HFFc6 (cell line): ENCODE measurements at places on chromosomes 1 and 21.

DNA sequence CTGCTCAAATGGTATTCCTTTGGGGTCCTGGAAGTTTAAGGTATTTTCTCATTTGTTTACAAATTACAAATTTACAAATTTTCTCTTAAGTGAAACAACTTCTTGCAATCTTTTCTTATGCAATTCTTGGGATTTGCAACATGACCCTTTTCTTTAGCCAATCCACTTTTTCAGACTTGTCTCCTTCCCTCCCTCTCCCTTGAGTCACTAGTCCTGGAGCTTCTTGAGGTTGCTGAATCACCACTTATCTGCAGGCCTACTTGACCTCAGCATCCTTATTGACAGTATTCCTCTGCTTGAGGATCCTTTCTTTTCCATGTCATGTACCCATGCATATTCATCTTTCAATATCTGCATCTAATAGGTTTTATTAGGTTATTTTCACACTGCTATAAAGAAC, 302.8 kb upstream of the ADAMTS5 start:
- DNase-seq, result peak; percentile 86

GRCh38 chr1:68280286-68280685, 48.0 kb upstream of the WLS start:
- DNase-seq, result no peak

GRCh38 chr21:45844181-45844580, 137.4 kb upstream of the COL6A1 start:
- DNase-seq, result no peak

DNA sequence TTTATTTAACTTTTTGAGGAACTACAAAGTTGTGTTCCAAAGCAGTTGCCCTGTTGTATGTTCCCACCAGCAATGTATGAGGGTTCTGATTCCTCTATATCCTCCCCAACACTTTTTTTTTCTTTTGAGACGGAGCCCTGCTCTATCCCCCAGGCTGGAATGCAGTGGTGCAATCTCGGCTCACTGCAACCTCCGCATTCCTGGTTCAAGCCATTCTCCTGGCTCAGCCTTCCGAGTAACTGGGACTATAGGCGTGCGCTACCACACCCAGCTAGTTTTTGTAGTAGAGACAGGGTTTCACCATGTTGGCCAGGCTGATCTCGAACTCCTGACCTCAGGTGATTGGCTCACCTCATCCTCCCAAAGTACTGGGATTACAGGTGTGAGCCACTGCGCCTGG, 60.4 kb upstream of the ENAH start:
- no peak for DNase-seq

GRCh38 chr1:218498056-218498938, 153.2 kb downstream of the TGFB2 start:
- peak; percentile 84 for DNase-seq

DNA sequence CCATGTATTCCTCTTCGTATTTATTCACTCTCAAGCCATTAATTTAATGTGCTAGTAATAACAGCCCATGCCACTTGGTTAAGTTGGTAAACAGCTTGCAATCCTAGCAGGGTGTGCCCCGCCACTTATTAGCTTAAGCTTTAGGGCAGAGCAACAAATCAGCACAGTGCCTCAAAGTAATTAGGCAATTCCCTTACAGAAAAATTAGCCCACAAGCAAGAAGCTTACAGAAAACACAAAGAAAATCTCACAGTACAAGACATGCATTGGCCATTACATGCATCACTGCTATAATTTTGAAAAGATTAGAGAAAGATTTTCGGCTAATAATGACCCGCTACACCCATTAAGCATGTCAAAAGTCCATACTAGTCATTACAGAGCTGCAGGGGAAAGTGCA, 47.6 kb downstream of the TGFB2 start:
- no peak for DNase-seq

DNA sequence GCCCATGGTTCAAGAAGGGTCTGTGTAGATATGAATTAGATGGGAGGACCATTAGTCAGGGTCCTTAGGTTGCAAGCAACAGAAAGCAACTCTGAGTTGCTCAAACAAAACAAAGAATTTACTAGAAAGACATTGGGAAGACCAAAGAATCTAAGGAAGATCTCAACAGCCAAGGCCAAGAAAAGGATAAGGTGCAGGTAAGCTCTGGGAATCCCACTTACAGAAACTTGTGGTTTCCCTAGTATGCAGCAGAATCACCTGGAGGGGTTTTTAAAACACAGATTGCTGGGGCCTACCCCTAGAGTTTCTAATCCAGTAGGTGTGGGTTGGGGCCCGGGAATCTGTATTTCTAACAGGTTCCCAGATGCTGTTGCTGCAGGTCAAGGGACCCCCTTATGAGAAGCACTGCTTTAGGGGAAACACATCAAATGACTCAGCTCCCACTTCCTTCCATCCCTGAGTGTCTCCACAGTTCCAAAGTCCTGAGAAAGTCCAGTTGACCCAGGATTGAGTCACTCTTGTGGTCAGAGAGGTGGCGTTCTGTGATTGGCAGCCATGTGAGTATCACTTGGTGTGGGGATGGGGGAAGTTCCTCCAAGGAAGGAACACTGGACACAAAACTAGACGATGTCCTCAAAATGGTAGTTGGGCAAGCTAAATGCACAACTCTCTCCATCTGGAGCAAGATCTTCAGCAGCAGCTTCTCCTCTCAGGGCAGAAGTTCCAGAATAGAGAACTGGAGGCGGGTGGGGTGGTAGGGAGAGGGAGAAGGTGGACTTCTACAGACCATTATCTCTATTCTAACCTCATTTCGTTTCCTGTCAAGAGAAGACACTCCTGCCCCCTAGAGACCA, 24.2 kb upstream of the EYA3 start:
- DNase-seq, result peak; percentile 89

DNA sequence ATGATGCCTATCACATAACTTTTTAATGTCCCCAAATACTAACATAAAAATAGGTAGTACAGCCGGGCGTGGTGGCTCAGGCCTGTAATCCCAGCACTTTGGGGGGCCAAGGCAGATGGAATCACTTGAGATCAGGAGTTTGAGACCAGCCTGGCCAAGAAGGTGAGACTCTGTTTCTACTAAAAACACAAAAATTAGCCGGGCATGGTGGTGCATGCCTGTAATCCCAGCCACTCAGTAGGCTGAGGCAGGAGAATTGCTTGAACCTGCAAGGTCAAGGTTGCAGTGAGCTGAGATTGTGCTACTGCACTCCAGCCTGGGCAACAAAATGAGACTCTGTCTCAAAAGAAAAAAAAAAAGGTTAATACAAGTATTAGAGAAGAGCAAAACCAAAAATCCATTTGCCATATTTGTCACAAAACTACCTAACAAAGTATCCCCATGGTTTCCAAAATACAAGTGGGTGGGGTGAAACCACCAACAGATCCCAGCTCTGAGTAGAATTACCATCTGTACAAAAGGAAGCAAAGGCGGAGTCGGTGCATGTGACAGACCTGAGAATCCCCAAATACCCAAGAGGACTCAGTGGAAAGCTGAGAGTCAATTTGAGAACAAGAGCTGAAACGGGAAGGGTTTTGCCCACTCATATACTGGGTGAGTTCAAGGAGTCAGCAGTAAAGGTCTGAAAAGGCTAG, 113.2 kb downstream of the TOMM20 start:
- DNase-seq, result no peak

DNA sequence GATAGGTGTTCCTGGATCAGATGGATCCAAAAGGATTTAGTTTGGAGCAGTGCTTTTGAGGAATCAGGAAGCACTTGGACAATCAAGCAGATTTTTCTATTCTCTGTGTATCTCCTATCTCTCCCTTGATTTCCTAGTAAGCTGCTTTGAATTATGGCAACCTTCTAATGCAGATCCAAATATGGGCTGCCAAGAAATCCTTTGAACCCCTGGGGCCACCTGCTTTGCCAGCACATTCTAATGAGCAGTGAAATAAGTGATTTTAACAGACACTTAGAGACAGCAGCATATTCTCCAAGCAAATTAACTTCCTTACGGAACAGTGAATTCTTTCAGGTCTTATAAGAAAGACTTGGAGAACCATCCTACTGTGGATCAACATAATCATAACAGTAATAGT, 195.4 kb downstream of the GPR52 start:
- DNase-seq, result no peak

GRCh38 chr1:202047977-202048376, 37.6 kb downstream of the ELF3 start:
- no peak for DNase-seq

- peak; percentile 37 for DNase-seq
Measured at GRCh38 chr21:33047231-33047630, 21.5 kb downstream of the OLIG2 start.

GRCh38 chr21:46207920-46208591, 20.5 kb downstream of the LSS start:
- DNase-seq, result no peak
